Cerebellar nuclear complex (tissue), 1 donor: ENCODE measurements at places on chromosomes 13 and 19.
A peak's percentile ranks its signal among the peaks of the same experiment; 100 is the strongest.

DNA sequence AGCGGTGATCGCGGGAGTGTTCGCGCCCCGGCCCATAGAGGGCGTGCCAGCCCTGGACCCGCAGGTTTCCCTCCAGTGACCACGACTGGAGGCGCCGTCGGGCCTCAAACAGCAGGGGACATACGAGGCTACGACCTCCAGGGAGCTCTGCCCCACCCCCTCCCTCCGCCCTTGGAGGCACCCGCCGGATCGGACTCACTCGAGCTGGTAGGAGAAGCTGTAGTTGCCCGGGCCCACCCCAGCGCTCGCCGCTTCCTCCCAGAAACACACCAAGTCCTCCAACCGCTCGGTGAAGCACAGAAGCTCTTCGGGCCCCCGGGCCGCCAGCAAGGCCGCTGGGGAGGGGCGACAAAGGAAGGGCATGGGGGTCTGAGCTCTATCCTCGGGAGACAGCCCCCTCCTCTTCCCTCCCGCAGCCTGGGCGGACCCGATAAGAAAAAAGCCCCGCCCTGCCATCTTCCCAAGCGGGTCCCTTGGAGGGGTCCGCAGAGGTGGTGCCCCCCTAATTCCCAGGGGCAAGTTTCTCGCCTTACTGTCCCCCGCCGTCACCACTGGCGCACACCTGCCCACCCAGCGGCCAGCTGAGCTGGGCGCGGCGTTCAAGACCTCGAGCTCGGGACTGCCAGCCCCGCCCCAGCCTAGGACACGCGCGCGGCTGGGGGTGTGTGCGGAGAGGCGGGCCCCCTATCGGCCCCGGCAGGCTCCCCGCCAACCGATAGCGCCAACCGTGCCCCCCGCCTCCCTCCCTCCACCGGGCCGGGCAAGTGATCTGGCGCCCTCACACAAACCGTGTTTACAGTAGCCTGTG is 1.0 kb downstream of the EPOR start:
- DNase-seq = no peak

DNA sequence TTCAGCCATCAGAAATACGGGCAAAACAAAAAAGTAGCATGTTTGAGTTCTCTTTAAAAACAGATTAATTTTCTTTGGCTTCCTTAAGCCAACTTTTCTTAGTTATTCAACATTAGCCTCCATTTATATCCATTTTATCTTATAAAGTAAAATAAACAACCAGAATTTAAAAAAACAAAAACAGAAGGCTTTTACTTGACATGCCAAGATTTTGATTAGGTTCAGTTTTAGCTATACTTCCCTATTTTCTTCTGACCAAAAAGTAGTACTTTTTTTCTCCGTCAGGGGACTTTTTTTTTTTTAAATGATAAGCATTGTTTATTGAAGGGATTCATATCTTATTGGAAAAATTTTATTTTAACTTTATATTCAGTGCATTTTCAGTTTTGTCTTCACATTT is 18.1 kb downstream of the RNASEH2B start:
- no peak for DNase-seq

DNA sequence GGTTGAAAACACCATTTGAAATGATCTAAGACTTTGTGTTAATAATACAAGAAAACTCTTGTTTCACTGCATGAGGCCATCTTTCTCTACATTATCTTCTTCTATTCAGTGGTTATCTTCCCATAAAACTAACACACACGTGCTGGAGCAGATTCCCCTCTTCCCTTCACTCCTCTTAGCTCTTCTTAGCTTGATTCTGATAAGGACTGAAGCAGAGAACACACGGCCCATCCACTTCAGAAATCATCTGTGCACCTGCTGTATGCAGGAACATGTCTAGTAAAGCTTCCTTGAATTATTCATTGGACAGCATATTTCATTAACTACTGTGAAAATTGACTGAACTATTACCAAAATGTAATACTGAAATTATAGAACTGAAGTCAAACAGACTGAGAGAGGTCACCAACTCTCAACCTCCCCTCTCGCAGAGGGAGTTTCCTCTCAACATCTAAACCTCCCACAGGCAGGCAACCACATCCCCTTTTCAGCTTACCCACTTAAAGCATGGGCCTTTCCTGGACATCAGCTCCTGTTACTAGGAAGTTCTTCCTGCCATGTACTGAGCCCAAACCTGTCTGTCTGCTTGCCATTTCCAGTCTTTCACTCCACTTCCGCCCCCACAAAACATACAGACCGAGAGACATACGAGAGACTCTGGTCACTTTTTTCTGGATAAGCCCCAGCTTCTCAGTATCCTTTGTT is 113.9 kb downstream of the CRYL1 start:
- no peak for DNase-seq

GRCh38 chr19:48967346-48968178 is 2.5 kb downstream of the FTL start:
- no peak for DNase-seq

GRCh38 chr13:70938462-70938861 is 830.2 kb upstream of the KLHL1 start:
- DNase-seq = no peak

- DNase-seq = no peak
Measured at GRCh38 chr13:112955271-112955937, 13.6 kb upstream of the MCF2L start.

- DNase-seq = no peak
Measured at GRCh38 chr13:44762911-44763310, 186.8 kb upstream of the TSC22D1 start.

- no peak for DNase-seq
Measured at GRCh38 chr13:55439450-55439849, 1701.3 kb upstream of the PRR20A start.

DNA sequence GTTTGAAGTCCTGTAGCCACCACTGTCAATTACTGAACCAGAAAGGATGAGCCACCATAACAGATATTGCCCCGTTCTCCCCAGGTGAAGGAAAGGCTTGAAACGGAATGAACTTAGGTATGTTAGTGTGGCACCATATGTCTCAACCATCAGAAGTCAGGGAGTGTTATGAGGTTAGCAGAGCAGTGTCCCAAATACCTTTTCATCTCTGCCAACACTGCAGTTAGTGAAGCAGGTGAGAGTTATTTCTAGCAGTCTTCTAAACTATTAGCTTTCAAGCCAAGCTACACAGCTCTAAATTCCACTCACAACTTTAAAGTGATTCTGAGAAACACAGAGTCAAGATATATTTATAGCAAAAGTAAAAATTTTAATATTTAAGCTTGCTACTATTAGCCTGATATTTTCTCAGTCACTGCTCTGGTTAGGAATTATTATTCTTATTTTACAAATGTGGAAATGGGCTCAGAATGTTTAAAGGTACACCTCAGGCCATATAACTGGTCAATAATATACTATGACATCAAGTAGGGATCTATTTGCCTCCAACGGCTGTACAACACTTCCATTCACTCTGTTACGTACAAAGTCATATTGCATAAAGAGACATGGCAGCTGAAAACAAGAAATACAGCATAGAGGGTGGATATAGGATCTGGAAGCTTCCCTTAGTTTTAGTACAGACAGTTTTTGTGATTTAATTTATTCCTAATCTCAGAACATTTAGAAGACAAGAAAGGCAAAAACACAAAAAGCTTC is 1527.1 kb upstream of the PRR20A start:
- no peak for DNase-seq

- DNase-seq = no peak
Measured at GRCh38 chr19:12668932-12669269, 2.3 kb downstream of the WDR83 start.

DNA sequence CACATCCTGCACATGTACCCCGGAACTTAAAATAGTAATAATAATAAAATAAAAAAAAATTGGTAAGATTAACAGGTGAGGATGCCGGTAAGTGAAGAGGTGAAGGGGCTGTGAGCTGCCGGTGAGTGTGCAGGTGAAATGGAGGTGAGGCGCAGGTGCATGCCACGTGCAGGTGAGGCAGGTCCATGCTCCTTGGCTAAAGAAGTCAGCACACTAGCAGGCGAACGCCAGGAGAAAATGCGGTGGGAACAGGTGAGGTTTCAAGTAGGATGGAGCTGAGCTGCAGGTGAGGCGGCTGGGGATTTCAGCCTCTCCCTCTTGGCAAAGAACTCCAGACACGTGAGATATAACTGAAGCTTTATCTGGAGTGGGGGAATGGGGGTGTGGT is 7.5 kb upstream of the TNFSF14 start:
- no peak for DNase-seq

GRCh38 chr13:50843257-50844083 is at the start of gene DLEU7:
Gene DLEU7, minus strand, starts transcription at chr13:50843692. Its CDS starts 46 bp downstream, at chr13:50843646.
- DNase-seq = no peak

DNA sequence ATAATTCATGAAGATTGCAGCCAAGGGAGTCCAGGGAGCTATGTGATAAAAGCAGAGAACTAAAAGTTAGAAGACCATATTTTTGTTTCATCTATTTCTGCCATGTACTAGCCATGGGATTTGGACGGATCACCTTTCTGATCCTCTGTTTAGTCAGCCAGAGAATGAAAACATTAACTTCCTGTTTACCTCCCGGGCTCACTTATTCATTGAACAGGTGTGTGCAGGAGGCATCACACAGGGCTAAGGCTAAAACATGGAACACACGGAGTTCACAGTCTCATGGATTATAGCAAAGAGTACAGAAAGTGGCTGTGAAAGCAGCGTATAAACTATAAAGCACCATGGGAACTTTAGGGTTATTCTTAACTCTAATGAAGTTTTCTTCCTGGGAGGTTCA is 96.8 kb downstream of the GPR12 start:
- peak; percentile 17 for DNase-seq

DNA sequence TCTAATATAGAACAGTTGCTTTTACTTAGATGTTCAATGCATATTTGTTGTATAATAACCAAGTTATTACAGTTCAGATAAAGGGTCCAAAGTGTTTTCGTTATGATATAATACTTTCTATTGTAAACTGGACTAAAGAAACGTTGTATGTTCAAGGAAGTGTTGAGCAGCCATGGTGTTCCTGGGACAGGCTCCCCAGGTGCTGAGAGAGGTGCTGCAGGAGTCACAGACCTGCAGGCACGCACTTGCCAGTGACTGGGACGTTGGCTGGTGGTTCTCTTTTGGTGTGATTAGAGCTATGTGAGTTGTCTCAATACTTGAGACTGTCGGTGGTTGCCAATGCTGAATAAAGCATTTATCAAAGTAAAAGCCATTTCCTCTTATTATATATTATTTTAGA is 9.5 kb downstream of the ING1 start:
- no peak for DNase-seq

- DNase-seq = no peak
Measured at GRCh38 chr19:6800991-6801484, 28.5 kb downstream of the VAV1 start.

DNA sequence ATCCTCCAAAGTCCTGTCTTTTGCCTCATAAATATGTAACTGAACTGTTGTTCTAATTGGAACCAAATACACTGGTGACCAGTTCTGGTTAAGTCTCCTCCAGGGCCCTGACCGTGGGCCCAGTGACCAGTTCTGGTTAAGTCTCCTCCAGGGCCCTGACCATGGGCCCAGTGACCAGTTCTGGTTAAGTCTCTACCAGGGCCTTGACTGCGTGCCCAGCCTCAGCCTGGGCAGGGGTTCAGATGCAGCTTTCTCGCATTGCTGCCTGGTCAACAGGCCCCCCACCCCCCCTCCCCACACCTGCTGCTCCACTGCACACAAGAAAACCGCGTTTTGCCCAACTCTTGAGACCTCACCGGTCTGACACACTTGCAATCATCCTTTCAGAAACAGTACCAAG is 3.8 kb upstream of the GRTP1 start:
- no peak for DNase-seq

- DNase-seq = no peak
Measured at GRCh38 chr19:56125806-56126590, 4.9 kb upstream of the ZNF787 start.

DNA sequence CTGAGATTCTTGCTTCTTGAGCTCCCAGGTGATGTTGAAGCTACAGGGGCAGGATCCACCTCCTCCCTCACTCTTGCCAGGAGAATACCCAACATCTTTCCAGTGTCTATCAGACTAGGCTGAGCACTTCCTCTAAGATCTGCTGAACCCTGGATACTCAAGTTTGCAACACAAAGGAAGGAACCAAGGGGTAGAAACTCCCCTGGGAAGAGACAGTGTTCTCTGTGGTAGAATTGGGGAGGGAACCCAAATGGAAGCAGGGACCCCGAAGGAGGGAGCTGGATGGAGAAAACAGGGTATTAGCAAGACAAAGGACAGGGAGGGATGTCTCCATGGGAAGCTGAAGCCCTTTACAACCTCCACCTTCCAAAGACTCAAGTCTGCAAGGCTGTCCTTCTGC is 117.6 kb downstream of the DNAJC15 start:
- no peak for DNase-seq

GRCh38 chr13:73215823-73216222 is 157.0 kb downstream of the KLF5 start:
- no peak for DNase-seq

GRCh38 chr19:28685802-28686201 is 527.1 kb downstream of the UQCRFS1 start:
- DNase-seq = no peak

GRCh38 chr13:79901336-79901735 is 420.4 kb downstream of the NDFIP2 start:
- no peak for DNase-seq

GRCh38 chr13:50463719-50464118 is 379.8 kb downstream of the DLEU7 start:
- DNase-seq = no peak

DNA sequence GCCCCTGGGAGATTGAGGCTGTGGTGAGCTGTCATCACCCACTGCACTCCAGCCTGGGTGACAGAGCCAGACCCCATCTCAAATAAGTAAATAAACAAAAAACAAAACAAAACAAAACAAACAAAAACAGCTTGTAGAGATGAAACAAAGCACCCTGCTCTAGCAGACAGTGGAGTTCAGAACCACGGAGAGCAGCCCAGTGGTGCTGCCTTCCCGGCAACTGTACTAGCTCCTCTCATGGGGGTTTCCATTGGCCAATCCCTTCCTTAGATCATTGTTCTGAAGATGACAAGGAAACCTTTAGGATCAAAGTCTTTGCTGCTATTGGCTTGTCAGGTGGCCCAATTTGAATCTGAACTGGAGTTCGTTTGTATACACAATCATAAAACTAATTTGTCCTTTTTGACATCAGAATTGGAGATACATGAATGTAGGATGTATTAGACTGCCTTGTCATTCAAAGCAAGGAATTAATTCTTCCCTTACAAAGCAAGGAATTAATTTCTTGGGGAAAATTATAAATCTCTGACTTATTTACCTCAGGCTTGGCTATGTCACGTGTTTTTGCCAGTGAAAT is 19.7 kb upstream of the SYCN start:
- no peak for DNase-seq

GRCh38 chr13:64054321-64054720 is 2638.7 kb upstream of the PCDH20 start:
- no peak for DNase-seq
